ENCODE measurements at places on chromosomes 2 and 18.

- no peak for DNase-seq
Measured at GRCh38 chr2:36059691-36060090, 295.9 kb upstream of the CRIM1 start.

DNA sequence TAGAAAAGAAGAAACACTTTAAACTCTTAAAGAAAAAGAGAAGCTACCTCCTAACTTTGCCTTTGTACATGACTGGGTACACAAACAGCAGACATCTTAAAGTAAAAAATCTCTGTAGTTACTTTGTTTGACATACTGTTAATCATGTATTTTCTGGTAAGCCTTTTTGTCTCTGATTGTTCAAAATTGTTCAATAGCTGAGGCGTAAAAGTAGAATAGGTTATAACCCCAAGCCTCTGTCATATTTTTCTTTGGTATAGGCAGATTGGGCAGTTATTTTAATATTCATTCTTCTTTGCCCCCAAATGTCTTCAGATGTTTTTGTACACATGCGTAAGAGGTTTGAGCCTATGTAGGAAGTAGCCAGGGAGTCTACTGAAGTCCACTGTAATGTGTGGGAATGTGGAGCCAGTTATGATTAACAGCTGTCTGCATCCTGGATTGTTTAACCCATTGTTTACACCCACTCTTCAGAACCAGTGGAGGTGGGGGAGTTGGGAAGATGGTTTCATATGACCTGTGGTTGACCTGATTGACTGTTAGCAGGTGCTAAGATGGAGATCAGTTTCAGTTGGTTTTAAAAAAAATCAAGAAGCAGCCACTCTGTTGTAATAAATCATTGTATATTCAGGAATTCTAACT, 150.5 kb downstream of the TANC1 start:
- no peak for DNase-seq

DNA sequence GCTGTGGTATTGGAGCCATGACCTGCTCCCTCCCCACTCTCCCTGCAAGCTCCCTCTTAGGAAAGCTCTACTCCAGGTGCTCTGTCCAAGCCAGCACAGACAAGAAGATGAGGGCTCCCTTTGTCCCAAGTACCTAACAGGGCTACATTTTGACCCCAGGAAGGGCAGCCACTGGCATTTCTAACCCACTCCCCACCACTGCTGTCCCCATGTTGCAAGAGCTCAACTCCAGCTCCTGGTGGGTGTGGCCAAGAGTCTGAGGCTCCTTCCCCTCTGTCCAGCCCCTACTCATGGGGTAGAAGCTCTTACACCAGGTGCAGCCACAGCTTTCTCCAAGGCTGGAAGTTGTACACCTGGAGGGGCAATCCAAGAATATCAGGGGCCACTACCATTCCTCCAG, 127.0 kb upstream of the NPAS2 start:
- DNase-seq = no peak

- DNase-seq = no peak
Measured at GRCh38 chr2:190911813-190912212, 31.2 kb downstream of the GLS start.

DNA sequence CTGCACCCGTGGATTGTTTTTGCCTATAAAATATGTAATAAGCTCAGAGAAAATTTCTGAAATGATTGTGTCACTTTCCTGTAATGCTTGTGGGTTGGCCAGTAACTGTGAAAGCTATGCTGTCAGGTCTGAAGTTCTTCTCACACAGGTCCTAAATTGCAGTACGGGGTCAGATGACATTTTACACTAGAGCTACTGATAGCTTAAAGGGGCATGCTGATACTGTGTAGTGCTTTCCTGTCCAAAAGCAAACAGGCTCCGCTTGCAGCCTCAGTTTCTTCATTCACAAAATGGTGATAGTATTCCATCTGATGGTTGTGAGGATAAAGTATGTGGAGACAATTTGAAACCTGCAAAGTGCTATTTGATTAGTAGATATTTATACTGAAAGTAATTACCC, 7.6 kb upstream of the FARSB start:
- DNase-seq = no peak

DNA sequence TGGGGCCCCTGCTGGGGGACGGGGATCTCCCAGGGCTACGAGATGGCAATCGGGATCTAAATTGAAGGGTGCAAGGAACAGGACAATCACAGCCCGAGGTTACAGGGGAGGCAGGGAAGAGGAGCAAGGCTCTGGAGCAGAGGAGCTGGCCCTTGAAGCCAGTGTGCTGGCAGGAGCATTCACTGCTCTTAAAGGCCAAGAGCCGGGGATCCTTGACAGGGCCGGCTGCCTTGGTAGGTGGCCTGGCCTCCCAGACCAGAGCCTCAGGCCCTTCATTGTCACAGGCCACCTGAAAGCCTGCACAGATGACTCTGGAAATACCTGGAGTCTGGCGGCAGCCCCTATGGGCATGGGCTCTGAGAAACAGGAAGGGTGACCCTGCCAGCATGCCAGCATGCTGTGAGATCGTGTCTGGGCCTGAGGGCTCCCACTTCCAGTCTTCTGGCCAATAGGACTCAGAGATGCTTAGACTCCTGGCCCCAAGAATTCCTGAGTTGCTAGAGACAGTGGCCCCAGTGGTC, 38.7 kb downstream of the PDIA6 start:
- DNase-seq = no peak

GRCh38 chr2:113890253-113891235, 655 bp downstream of the ACTR3 start:
- peak; percentile 1 for DNase-seq
